ENCODE measurements at places on chromosomes 16 and 17.

DNA sequence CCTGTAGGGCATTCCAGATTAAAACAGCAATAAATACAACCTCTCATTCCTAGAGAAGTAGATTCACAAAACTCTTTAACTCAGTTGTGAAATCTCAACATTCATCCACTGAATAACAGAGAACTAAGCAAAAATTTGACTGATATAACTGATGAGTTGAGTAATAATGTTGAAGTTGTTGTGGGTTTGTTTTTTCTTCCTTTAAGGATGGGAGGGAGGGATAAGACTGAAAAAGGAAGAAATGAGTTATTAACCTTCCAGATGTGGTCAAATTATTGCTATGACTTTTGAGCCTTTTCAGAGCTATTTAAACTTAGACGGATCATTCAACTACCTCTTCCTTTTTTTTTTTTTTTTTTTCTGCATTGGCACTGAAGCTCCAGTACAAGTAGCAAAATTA, 38.6 kb downstream of the SKAP1 start:
- DNase-seq, result no peak

GRCh38 chr17:64706224-64707049, 44.3 kb upstream of the SMURF2 start:
- DNase-seq, result peak; percentile 89

GRCh38 chr17:76153640-76154039, 12.6 kb upstream of the FOXJ1 start:
- DNase-seq, result no peak

DNA sequence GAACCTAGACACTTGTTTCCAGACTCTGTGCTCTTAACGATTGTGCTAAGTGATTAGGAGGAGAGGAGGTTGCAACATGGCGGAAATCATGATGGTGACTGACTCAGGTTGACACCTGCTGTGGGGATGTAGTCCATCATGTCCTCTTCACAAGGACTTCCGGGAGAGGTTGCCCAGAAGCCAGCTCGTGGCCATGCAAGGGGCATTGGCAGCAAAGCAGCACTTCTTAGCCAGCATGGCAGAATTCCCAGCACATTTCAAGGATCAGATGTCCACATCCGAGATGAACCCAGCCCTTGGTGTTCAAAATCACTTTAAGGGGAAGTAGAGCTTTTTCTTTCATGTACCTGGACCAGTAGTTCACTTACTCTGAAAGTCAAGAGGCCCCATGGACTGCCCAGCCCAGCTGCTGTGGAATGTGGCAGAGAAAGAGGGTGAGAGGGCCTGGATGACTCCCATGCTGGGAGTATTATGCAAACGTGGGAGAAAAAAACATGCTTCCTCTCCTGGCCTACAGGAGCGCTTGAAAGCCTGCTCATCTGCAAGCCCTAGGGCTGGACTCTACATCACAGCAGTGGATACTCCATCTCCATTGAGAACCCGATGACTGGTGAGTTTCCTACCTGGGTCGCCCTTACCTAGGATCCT, 65.5 kb downstream of the IRX6 start:
- peak; percentile 25 for DNase-seq

DNA sequence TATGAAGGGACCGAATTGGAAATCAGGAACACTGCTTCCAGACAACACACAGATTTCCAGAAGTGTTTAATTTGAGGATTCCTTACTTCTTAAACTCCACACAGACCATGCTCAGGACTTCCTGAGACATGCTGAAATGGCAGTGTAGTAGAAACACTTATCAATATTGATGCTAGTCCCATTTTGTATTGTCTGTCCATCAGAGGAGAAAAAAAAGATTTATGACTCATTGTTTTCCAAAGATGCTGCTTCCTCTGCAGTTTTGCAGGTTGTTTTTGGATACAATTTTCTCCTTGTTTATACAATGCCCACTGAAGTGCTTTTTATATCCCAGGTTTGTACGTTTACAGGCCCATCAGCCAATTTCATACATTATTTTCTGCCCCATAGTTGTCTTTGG, 68.3 kb upstream of the TANC2 start:
- DNase-seq, result no peak

DNA sequence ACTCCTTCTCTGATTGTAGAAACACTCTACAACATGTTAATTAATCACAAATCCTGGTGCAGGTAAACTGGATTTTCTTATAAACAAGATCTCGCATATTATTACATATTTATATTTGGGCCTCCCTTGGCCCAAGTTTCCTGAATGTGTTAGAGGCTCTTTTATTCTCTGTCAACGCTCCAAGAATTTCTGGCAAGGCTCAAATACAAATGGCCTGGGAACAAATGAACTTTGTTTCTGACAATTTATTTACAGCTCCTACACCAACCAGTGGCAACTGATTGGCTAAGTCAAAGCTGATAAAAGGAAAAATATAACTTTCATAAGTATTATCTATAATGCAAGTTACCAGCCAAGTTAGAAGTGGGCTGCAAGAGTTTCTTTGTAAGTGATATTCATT, 64.9 kb upstream of the CORO6 start:
- DNase-seq, result no peak

- DNase-seq, result no peak
Observed at GRCh38 chr17:44279346-44279665, 11.4 kb upstream of the SLC4A1 start.

DNA sequence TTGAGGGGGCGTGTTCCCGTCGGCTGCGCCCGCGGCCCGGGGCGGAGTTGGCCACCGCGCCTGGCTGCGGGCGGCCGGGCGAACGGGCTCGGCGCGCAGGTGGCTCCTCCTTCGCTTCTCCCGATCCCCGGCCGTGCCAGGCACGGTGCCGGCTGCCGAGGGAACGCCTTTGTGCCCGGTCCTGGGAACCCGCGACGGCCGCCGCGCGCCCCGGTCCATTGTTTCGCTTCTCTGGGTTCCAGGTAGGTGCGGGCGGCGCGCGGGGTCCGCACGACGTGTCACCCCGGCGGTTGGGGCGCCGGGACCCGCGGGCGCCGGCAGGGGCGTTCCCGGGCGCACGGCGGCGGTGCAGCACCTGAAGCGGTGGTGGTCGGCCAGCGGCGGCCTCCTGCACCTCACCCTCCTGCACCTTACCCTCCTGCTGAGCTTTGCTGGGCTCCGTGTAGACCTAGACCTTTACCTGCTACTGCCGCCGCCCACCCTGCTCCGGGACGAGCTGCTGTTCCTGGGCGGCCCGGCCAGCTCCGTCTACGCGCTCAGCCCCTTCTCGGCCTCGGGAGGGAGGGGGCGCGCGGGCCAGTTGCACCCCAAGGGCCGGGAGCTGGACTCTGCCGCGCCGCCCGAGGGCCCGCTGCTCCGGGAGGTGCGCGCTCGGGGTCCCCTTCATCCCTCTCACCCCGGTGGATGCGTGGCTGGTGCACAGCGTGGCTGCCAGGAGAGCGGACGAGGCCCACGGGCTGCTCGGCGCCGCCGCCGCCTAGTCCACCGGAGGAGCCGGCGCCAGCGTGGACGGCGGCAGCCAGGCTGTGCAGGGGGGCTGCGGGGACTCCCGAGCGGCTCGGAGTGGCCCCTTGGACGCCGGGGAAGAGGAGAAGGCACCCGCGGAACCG, 99.9 kb downstream of the EFCAB13 start:
- peak; percentile 37 for DNase-seq

DNA sequence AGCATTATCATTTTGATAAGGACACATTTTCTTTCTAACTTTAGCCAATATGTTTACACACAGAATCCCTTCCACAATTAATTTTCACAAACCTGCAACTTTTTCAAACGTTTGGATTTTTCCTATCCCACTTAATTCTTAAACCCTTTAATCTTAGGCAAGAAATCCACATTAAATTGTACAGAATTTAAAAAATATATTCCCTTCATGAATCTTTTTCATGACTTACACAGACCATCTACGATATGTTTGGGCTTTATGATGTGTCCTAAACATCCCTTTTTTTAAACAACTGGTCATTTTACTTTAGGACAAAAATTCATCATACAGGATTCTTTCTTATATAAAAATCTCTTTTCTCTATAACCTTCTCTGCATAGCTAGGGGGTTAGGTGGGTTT, 241.5 kb upstream of the CNTNAP4 start:
- DNase-seq, result peak; percentile 3

GRCh38 chr17:4074831-4075495, 67.9 kb downstream of the ZZEF1 start:
- DNase-seq, result peak; percentile 61

DNA sequence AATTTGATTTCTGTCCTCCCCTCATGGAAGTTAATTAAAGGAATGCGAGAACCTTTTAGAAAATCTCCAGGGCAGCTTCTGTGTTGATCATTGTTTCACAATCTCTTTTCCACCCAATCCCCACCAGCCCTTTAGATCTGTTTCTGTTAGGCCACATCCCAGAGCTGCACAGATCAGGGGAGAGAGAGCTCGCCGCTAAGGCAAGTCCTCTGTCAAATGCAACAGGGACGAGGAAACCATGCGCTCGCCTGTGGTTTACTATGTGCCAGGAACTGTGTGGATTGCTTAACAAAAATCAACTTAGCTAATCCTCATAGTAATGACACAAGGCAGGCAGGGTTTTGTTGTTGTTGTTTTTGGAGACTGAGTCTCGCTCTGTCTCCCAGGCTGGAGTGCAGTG, 115.4 kb downstream of the SALL1 start:
- no peak for DNase-seq

DNA sequence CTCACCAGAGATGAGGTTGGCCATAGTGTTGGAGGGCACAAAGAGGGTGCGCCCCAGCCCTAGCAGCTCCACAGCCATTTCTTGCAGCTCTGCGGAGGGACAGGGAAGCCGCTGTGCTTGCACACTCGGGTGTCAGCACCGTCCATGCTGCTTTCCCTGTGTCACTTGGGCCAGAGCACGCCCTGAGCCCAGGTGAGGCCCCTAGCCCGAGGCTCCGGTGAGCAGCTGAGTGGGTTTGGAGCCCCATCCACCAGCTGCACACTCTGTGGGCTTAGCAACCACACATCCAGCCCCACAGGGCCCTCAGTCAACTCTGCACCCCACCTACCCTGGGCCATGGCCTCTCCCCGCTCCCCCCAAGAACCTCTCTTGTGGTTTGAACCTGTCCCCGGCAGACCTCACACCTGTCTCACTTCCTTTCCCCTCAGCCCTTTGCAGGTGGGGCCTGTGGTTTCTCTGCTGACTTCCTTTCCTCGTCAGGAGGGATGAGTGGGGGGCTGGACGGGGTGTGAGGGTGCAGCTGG, 20.7 kb downstream of the TMEM235 start:
- DNase-seq, result no peak

GRCh38 chr17:42651392-42651791, 7.7 kb upstream of the TUBG2 start:
- no peak for DNase-seq

DNA sequence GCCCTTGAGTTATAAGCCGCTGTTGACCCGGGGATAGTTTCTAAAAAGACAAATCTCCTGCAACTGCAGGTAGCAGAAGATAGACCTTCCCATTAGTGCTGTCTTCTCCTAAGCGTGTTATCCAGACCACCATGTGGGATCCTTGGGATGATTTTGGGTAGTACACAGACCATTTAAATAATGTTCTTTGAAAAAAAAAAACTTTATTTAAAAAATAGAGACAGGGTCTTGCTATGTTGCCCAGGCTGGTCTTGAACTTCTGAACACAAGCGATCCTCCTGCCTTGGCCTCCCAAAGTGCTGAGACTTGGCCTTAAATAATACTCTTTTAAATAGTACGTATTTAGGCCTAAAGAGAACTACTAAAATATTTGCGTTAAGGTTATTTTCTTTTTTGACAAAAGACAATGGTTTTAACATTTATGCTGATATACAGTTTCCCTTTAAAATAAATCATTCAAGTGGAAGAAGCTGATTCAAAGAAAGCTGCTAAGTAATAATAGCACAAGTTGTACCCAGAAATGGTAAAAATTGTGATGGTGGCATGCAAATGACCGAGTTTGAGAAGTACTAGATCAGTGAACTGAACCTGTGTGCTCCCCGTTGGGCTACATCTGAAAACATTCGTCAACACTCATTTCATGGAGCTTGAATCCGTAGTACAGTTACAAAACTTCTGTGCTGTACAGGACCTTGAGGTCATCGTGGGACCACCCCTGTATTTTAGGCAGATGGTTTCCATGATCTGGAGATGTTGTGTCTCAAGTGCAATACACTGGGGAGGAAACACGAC, 24.0 kb downstream of the SMARCE1 start:
- no peak for DNase-seq

GRCh38 chr16:84190731-84191388, at the start of gene ADAD2:
TSS of gene ADAD2 (plus strand) at chr16:84191157. CDS start at chr16:84191231, 74 bp downstream.
- no peak for DNase-seq

- DNase-seq, result no peak
Observed at GRCh38 chr17:38746004-38746848, 1.9 kb downstream of the PCGF2 start.

DNA sequence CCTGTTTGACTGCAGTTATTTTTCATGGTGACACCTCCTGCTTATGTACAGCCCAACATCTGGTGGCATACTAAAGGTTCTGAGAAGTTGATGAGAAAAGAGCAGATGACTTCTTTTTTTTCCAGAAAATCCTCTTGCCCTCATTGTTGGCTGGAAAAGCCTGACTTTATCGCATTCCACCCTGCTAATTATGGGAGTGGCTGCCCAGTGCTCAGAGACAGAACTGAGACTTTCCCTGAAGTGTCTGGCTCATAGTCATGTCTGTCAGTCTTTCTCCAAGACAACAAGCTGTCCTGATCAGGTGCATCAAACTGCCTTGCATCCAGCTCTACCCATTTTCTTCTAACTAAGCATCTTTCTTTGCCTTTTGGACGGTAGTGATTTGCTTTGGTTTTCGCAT, 355.2 kb downstream of the CPPED1 start:
- DNase-seq, result no peak

DNA sequence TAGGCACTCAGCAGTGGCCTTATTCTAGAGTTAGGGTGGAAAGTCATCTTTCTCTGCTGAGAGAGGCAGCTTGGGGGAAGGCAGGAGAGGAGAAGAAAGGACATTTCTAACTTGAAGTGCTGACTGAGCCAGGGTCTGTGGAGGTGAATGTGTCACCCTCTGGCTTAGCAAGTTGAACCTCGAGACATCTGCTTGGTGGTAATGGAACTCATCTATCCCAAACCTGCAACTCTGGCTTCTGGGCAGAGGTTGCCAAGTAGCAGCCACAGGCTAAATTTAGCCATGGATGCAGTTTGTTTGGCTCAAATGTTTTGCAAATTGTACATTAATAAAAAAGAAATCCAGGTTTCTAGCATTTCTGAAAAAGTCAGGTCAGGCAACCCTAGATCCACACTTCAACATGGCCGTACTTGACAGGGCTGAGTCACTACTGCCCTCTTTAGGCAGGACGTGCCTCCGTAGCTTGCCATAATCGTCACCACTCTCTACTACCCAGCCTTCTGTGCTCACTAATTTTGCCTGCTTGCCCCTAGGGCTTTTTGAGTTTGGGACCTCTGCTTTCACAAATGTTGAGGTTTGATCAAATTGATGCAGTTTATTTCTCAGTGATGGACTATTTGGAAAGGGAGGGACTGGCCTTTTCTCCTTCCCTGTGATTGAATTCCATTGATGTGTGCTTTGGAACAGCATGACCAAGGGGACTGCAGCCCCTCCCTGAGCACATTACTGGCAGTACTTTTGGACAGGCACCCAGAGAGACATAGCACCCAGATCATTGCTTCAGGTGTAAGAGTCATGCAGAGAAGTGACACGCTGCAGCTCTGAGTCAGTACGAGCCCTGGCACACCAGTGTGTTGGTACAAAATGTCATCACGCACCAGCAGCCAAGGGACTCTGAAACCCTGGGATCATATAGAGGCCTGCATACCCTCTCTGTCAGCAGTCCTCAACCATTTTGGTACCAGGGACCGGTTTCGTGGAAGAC, 5.2 kb downstream of the CDH13 start:
- DNase-seq, result peak; percentile 77

- no peak for DNase-seq
Observed at GRCh38 chr17:68749349-68750207, 148.4 kb upstream of the FAM20A start.

Measured in epithelial cell of esophagus (primary cell).